RWPE1 (cell line): ENCODE measurements at places on chromosomes 5 and 9.

GRCh38 chr9:37769306-37769705 lies 15.6 kb downstream of the EXOSC3 start:
- DNase-seq: no peak

DNA sequence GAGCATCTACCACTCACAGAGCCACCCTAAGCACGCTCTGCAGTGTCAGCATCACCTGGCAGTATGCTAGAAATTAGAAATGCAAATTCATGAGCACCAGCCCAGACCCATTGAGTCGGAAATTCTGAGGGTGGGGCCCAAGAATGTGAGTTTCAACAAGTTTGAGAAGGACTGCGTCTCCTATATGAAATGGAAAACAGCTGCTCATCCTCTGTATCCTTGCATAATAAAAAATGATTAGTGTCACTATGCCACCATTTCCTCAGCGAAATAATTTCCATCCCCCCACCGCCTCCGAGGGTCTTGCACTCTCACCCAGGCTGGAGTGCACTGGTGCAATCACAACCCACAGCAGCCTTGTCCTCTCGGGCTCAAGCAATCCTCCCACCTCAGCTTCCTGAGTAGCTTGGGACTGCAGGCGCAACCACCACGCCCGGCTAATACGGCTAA lies 1.3 kb upstream of the IQGAP2 start:
- DNase-seq: no peak

DNA sequence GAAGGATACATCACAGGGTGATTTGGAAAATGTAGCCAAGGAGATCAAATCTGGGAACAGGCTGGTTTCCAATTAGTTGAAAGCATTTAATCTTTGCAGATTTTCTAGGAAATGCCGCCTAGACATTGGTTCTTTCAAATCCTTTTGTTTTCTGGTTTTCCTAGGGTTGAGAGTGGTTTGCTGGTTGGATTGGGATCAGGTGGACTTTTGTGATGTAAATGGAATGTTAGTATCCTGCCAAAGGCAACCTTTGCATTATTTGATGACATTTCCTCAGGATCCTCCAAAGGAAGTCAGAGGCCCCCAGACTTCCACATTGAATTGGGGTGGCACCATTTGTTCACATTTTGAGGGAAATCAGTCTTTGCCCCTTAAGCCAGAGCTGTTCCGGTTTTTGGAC lies 245.5 kb upstream of the RPS23 start:
- DNase-seq: no peak

GRCh38 chr9:88418715-88419540 lies 30.7 kb downstream of the SPIN1 start:
- DNase-seq: no peak

DNA sequence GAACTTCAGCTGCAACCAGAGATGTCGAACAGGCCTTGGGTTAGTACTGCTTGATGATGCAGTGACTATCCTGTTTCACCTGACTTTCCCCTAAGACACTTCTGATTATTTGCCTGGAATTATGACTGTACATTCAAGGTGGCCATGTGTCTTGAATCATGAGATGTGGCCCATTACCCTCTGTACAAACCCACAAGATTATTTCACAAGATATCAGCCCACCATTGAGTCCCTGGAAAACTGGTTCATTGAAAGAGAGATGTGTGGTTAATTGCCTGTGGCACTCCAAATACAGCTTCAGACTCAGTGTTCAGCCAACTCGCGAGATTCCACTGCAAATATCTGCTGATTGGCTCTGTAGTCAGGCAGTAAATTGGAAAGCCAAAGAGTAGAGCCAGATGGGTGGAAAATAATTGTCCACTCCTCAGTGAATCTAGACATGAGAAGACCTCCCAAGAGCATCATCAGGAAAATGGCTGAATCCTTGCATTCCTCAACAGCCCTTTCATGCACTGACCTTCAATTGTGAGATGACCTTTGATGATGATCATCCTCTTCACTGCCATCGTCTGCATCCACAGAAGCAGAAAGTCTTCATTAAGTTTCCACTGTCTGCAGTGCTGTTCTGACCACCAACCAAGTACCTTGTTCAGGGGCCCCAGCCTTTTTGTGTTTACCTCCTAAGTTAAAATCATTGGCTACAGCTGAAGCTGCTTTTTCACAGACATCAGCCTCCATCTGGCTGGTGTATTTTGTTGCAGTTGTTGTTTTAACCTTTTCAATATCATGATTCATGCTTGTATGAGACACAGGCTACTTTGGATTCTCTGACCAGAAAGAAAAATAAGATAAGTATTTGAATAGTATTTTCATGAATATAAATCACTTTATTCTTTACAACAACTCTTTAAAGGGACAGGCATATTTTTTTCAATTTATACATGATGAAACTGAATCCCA lies 75.2 kb downstream of the ESM1 start:
- no peak for DNase-seq

DNA sequence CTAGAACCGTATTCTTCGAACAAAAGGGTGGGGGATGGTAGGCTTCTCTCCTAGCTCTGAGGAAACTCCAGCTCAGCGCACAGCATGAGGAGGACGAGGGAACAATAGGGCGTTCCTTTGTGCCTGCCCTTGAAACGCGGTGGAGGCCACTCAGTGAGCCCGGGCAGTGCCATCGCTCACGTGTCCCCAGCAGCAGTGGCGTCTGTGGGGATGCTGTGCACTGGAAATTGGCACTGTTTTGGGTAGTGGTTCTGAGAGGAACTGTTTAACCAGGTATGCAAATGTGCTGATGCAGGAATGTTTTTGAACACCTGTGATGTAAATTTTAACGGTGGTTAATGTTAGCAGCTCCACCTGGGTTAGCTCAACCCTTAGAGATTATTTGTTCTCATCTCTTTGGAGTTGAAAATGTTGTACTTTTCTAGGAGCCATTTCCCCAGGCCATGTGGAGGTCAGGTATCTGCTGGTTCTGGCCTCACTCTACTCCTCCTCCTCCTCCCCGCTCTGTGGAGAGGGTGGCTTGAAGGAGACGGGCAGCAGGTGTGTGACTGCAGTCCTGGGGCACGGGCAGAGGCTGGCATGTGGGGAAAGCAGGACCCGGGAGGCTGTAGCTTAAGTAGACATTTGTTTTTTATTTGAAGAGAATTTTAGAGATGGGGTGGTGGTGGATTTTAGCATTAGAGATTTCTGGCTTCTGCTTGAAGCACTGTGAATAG lies 48.3 kb downstream of the EHMT1 start:
- no peak for DNase-seq

DNA sequence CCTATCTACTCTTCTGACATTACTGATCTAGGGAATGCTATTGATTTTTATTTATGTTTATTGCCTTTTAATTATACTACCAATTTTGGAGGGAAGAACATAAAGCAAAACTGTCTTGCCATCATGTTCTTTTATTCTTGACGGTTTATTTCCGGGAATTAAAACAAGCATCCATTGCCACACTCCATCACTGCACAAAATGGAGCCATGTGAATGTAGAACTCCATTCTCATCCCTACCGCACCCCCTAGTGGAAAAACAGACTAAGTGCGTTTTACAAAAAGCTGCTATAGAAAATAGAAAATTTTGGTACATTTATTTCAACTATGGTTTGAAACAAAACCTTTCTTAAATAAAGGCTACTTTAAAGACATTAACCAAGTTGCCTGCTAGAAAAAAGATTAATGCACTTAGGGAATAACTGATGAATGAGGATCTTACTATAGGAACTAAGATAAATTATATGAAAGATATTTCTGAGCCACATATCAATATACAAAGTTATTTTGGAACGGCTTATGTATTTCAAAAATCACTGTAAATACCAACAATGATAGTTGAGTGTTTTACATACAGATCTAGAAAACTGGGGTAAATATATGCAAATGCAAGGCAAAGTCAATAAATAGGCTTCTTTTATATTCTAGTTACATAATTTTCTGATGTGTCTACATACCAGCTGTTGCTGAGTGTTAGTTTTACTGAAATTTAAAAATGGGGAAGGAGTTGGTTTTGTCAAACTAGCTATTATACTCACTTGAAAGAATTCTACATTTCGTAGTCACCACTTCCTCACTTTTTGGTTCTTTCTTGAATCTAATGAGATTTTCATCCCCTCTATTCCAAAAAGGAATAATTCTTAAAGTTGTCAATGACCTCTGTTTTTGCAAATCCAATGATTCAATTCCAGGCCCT lies 26.5 kb downstream of the OXCT1 start:
- peak; percentile 30 for DNase-seq

- DNase-seq: peak; percentile 70
Observed at GRCh38 chr5:175517824-175518450, 39.6 kb downstream of the SFXN1 start.

GRCh38 chr5:56406838-56407237 lies 173.7 kb upstream of the ANKRD55 start:
- DNase-seq: no peak

GRCh38 chr5:72956324-72957140 lies 691 bp downstream of the FCHO2 start:
- peak; percentile 57 for DNase-seq

DNA sequence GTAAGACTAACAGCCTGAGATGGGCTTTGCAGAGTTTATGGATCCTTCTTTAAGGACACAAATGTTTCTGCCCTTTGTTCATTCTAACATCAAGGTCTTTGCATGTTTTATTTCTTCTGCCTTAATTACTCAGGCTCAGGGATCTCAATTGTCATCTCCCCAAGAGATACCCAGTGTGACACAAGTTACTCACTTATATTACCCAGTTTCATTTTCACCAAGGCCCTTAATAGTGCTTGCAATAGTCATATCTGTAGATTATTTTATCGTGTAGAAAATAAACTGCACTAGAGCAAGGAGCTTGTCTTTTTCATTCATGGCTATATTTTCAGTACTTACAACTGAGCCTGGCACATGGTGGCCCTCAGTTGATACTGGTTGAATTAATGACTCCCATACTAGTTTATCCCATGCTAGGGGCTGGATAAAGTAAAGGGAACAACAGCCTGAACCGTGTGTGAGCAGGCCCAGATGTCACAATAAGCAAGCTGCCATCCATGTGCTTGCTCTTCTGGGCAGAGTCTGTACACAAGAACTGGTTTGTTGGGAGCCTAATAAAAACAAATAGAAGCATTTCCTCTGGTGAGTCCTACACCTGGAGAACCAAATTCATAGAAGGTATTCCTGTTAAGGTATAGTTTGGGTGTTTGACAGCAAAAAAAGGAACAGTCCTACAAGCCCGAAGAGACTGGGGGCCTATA lies 112.5 kb upstream of the CD180 start:
- DNase-seq: no peak

DNA sequence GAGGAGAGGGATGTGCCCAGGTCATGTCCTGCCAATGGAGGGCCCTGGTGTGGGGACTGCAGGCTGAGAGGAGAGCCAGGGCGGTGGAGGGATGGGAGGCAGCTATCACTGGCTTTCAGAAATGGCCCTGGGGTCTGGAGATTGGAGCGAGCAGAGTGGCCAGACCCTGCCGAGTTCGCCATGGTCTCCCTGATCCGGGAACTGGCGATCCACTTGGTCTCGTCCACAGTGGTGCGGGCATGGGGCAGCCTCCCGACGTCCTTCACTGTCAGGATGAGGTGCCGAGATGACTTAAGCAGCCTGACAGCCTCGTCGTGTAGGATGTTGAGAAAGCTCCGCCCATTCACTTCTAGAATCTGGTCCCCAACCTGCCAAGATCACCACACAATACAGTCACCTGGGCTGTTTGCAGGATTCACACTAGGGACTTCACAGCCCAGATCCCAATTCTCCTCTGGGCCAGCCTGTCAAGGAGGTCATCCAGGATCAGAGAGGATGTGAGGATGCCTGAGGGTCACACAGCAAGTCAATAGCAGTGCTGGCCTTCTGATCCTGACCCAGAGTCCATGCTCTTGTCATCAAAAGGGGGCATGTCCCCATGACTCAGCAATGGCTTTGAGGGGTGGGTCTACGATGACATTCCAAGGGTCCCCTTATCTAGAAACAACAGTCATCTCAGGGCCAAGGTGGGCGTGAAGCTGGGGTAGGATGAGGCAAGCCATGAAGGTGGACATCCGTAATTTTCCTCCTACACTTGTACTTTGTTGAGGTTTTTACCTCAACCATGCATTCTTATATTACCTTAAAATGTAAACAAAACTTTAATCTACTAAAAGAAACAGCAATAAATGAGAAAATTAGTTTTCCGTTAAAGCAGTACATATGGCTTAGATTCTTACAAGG lies 38.5 kb upstream of the AKNA start:
- DNase-seq: no peak

DNA sequence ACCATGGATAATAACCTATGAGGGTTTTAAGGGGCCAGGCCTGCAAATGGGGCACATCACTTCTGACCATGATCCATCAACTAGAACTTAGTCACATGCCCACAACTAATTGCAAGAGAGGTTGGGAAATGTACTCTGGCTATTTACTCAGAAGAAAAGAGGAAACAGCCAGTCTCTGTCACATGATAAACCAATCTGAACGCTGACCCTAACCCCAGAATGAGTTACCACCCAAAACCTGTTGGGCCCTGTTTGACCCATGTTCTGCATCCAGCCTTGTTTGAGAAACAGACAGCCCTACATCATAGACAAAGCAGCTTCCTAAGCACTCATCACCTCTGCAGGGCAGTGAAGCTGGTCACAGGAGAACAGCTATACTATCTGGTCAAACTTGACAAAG lies 5.8 kb downstream of the MACROH2A1 start:
- no peak for DNase-seq

DNA sequence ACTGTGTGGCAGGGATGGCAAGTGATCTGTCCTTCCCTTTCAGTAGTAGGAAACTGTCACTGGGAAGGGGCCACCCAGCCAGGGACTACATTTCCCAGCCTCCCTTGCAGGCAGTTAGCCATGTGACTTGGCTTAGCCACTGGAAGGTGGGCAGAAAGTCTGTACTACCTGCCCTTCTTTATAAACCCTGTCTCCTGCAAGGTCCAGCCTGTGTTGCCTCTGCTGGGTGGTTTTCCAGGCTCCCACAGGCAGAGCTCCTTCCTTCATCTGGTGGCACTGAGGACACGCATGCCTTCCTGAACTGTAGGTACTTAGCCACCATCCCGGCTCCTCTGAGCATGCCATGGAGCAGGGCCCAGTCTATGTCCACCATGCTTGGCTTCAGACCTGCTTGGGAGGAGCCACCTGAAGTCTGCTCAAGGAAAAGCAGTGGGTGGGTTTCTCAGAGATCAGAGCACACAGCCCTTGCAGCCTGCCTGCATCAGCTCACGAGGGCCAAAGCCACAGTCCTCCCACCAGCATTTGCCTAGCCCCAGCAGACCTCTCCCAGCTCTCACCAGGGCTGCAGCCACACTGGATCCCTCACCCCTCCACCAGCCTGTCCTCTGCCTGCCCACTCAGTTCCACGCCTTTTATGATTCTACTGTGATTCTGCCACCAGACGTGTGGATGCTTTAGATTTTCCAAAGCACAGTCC lies 16.7 kb upstream of the SLC25A51 start:
- no peak for DNase-seq

DNA sequence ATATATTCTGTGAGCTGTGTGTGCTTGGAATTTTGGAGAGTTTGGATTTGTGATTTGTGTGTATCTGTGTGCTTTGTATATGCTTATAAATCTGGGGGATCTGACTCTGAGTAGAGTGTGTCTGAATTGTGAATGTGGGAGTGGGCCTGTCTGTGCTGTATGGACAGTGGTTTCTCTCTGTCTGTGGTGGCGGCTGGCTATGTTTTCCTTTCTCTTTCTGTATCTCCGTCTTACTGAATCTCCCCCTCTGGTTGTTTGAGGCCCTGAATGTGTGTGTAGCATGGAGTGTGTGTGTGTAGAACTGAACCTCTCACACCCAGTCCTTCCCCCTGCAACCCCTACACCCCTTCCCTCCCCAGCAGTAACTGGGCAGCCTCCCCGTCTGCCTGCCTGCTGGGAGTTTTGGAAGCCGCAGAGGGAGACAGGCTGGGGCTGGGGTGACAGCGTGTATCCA lies 4.7 kb downstream of the CXXC5 start:
- no peak for DNase-seq
